ENCODE measurements at places on chromosomes 16 and 17. TPM values are rescaled to one million over a fixed set of nuclear protein-coding genes. Genes with fewer than 3 reads are reported as not detected.
A peak's percentile ranks its signal among the peaks of the same experiment; 100 is the strongest.

GRCh38 chr16:11349599-11350276 lies 4.5 kb downstream of the RMI2 start:
- peak overlapping the region; percentile 99 for H3K27ac ChIP-seq
- H3K27me3 ChIP-seq, result no peaks in the 10 kb centered on the region
- DNase-seq, result peak; percentile 75
- H3K4me1 ChIP-seq, result peaks cover 60% of the 10 kb centered on the region
- peaks cover 5% of the 10 kb centered on the region for H3K36me3 ChIP-seq

DNA sequence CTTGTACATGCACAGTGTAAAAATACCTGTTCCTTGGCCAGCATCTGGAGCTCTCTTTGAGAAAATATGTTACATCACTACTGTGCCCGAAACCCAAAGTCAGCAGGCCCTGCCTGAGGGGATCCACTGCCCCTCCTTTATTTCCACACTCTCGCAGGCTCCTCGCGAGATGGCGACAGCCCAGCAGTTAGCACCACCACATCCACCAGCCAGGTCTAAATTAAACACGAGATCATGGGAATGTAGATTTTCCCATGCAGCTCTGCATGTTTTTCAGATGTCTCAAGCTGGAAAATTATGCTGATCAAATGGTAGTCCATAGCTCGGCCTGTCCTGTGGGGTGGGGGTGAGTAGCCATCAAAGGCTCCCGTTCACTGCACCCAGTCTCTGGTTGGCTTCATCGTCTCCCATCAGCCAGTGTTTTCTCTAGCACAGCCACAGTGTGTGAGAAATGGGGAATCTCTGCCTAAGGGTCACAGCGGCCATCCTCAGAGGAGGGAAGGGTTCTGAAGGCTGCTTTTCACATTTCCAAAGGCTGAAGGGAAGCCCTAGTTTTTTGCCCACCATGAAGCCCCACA lies 34.7 kb downstream of the EPN2 start:
- H3K27me3 ChIP-seq, result no peaks in the 10 kb centered on the region
- 0 out of 2 replicates have a peak, but pooled peaks cover 10% of the 10 kb centered on the region for H3K4me1 ChIP-seq
- DNase-seq, result no peak
- no peak overlapping the region for H3K27ac ChIP-seq

The RND2 gene
- 0.12 TPM for total RNA-seq

The ADAP2 gene
- 2.5 TPM for total RNA-seq

Measured in PC-3 (cell line).